ENCODE measurements at places on chromosomes 1 and 21.
A peak's percentile ranks its signal among the peaks of the same experiment; 100 is the strongest.

GRCh38 chr1:9629445-9630201 is 21.9 kb upstream of the PIK3CD start:
- DNase-seq = peak; percentile 89

GRCh38 chr1:53362851-53363642 is 35.2 kb upstream of the LRP8 start:
- DNase-seq = peak; percentile 20

- DNase-seq = no peak
Observed at GRCh38 chr1:210723646-210724045, 394.9 kb downstream of the HHAT start.

GRCh38 chr1:246690100-246690499 is 34.1 kb upstream of the SCCPDH start:
- DNase-seq = no peak

DNA sequence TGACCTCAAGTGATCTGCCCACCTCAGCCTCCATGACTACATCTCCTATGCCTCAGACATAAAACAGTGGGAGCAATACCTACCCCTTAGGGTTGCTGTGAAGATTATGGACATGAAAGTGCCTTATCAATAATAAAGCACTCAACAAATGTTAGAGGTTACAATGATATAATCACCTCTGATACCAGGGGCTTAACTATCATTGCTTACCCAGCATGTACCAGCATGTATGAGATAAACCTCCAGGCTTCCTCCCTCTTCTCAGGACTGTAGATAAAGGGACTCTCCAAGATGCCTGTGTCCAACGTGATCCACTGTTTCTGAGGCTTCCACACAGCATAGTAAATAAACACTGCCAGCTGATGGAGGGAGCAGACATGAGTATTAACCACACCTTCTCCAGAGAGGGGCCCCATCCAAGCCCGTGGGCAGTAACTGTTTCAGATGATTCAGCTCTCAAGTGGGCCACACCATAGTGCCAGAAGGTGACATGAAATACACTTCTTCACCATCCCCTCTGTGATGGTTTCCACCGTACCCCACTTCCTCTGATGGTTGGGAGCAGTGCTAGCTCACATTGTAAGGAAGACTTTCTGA is 26.2 kb downstream of the RHBDL2 start:
- DNase-seq = no peak

DNA sequence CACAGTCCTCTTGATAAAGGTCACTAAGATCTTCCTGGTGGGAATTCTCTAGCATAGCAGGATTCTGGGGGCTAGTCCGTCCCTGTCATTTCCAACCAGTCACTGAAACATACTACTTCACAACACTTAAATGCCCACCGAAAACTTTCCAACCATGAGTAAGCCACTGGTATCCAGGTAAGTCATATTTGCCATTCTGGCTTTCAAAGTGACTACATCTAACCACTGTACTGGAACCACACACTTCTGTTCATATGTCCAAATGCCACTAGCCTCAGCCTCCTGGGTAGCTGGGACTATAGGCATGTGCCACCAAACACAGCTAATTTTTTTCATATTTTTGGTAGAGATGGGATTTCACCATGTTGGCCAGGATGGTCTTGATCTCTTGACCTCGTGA is 64.3 kb upstream of the VANGL1 start:
- no peak for DNase-seq

DNA sequence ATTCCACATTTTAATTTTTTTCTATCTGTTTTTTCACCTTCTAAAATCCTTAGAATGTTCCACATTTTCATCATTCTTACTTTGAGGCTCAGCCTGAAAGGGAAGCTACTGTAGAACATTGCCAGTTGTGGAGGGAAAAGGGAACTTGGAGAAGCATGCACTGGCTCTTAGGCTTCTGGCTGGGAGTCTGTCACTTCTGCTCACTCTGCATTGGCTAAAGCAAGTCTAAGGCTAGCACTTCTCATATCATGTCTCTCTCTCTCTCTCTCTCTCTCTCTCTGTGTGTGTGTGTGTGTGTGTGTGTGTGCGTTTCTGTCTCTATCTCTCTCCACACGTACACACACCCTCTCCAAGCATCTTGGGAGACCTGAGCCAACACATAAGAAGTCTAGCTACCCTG is 49.6 kb upstream of the ADAR start:
- no peak for DNase-seq

- no peak for DNase-seq
Observed at GRCh38 chr21:40640266-40640789, 206.6 kb downstream of the DSCAM start.

DNA sequence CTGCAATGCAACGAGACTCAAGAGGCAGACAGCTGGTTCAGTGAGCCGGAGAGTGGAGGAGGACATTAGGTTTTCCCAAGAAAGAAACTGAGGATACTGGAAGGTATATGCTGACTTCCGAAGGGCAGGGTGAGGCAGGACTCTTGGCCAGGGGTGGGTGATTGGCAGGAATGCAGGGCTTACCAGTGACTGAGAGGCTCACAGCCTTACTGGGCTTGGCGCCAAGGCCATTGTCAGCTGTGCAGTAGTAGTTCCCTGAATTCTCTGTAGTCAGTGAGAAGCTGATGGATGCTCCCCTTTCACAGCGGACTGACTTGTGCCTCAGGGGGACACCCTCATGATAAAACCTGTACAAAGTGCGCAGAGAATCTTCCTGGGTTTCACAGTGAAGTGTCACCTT is 9.6 kb downstream of the FCRL5 start:
- DNase-seq = no peak

DNA sequence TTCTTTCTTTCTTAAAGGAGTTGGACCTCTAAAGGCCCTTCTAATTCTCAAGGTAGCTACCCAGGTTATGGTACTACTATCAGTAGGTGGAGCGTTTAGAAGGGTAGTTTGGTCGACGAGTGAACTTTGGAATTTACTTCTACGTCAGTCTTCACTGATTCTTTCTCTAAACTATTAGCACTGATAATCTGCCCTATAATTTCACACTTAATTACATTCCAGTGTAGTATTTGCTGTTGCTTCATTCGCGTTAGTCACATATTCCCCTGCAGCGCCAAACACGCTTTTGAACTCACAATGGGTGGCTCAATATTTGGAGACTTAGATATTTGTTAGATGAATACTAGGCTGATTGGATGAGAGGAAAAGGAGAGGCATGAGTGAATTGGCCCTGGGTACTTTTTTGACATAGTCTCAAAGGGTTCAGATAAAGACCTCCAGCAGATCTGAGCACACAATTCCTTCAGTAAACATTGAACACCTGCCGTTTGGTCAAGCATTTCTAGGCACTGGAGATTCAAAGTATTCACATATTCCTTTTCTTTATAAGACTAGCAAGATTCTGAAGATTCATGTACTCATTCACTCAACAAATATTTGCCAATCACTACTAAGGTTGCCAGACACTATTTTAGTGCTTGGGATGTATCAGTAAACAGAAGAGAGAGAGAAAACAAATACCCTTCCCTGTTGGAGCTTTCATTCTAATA is 929 bp upstream of the FOXJ3 start:
- DNase-seq = no peak

GRCh38 chr1:232457595-232457994 is 172.3 kb downstream of the SIPA1L2 start:
- no peak for DNase-seq

GRCh38 chr1:20319456-20320220 is 29.0 kb downstream of the VWA5B1 start:
- DNase-seq = no peak

DNA sequence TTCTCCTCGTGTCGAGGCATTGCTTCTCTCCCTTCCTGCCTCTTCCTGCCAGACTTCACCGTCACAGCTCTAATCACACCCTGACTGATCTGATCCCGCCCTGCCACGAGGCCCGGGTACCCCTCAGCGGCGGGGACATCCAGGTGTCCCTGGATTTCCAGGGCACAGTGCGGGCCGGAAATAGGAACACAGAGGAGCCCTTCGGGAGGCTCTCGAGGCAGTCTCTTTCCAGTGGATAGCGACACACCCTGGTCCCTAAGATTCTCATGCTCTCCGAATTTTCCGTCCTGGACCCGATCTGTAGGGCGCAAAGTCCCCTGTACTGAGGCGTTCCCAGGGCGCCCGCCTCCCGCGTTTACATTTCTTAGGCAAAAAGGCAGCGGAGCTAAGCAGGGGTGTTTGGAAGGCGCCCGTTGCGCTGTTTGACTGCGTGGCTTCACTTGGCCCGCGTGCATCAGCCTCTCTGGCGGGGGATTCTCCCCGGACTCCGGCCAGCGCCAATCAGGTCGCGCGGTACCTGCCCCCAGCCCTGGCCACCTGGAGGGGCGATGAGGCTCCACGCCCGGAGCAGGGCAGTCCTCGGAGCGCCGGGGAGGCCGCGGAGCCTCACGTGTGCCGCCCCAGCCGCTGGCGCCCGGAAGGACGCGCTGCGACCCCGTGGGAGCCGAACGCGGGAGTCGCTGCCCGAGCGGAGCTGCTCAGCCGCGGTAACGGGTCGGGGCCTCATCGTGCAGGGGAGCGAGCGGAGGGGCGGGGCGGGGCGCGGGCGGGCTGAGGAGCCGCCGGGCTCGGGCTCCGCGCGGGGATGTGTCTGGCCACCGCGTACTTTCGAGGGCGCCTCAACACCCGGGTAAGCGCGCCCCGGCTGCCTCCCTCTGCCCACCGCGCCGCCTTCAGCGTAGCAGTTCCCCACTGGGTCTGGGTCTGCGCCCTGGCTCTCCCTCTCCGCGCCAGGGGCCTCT is at the start of gene FAM163A:
FAM163A (plus strand) TSS at position 575 of the 962 bp plus-strand sequence. CDS start 69,807 bp downstream, outside the sequence.
- DNase-seq = no peak

DNA sequence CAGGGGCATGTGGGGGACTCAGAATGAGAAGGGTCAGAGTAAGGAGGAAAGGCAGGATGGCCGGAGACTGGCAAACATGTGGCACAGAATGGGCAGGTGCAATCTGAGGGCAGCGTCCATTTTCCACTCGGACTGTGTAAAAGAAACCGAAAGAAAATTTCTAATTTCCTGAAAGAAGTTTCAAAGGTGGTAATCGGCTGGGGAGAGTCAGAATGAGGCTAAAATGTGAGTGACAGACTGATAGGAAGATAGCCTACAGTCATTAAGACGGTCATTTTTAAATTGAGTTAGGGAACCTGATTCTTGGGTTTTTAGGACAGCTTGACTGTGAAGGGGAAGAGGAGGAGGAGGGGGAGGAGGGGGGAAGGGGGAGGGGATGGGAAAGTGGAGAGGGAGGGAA is 23.6 kb downstream of the COA6 start:
- no peak for DNase-seq

DNA sequence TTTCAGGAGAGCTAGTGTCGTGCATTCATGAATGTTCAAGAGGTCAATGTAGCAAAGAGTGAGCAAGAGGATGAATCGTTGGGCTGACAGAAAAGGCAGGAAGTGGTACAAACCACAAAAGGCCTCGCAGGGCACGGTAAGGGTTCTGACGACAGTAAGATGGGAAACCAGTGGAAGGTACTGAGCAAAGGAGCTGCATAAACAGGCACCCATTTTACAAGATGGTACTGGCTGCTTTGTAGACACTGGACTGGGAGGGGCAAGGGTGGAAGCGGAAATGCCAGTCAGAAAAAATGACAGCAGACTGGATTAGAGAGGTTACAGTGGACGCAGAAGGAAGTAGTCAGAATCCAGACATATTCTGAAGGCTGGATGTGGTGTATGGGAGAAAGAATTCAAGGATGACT is 123.5 kb downstream of the PTPN14 start:
- peak; percentile 56 for DNase-seq

- DNase-seq = no peak
Observed at GRCh38 chr1:186142916-186143315, 232.1 kb downstream of the TPR start.

All from GM06990 (cell line).